ENCODE measurements at places on chromosomes 6 and 20. TPM values are rescaled to one million over a fixed set of nuclear protein-coding genes. Genes with fewer than 3 reads are reported as not detected.
A peak's percentile ranks its signal among the peaks of the same experiment; 100 is the strongest.

The TFAP2B gene
- not detected for total RNA-seq

The E2F3 gene
- 14.2 TPM for total RNA-seq

The RAET1G gene
- not detected for total RNA-seq

The CCN6 gene
- not detected for total RNA-seq

The OPRM1 gene
- total RNA-seq, result not detected

GRCh38 chr6:70281923-70282311, 21.0 kb downstream of the COL9A1 start:
- H3K4me3 ChIP-seq, result no peak overlapping the region
- H3K27me3 ChIP-seq, result no peaks in the 10 kb centered on the region
- H3K36me3 ChIP-seq, result no peaks in the 10 kb centered on the region
- H3K4me1 ChIP-seq, result no peaks in the 10 kb centered on the region
- DNase-seq, result no peak

- H3K4me1 ChIP-seq, result no peaks in the 10 kb centered on the region
- H3K27ac ChIP-seq, result no peak overlapping the region
- H3K27me3 ChIP-seq, result no peaks in the 10 kb centered on the region
- H3K36me3 ChIP-seq, result no peaks in the 10 kb centered on the region
- no peak for DNase-seq
Measured at GRCh38 chr6:113405326-113406047, 451.7 kb upstream of the MARCKS start.

- no peak for DNase-seq
- no peaks in the 10 kb centered on the region for H3K36me3 ChIP-seq
- H3K27me3 ChIP-seq, result no peaks in the 10 kb centered on the region
- no peak overlapping the region for H3K27ac ChIP-seq
Measured at GRCh38 chr6:112184951-112185350, 69.4 kb downstream of the LAMA4 start.

DNA sequence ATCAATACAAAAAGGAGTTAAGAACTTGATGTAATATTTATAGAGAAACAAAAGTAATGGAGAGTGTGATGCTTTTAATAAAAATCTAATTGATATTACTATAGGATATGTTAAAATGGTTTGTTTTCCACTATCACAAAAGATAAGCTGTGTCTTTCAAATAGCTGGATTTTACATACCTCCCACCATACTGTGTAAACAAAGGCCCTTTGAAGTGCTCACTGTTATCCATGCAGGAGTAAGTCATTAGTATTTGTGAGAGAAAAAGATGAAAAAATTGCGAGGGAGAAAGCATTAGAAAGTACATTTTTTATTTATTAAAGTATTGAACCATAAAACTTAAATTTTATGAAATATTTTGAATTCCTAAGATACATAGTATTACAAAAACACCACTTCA, 733.0 kb downstream of the GRIK2 start:
- H3K27ac ChIP-seq, result no peak overlapping the region
- H3K4me3 ChIP-seq, result no peak overlapping the region
- H3K36me3 ChIP-seq, result no peaks in the 10 kb centered on the region
- no peaks in the 10 kb centered on the region for H3K27me3 ChIP-seq
- H3K4me1 ChIP-seq, result no peaks in the 10 kb centered on the region

DNA sequence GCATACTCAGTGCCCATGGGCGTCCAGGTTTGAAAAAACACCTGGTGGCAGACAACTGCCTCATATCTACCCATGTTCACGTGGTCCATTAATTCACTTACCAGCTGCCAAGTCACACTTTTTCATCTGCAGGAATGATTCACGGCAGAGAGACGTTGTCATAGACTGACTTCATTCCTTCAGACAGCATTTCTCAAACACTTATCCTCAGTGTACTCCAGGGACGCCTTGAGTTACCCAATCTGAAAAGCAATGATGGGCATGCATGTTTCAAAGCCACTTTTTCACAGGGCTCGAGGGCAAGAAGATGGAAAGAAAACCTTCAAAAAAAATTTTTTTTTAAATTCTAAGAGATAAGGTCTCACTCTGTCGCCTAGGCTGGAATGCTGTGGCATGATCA, 6.0 kb downstream of the MMP24OS start:
- no peak overlapping the region for H3K27ac ChIP-seq
- no peak overlapping the region for H3K4me3 ChIP-seq
- H3K4me1 ChIP-seq, result peaks cover 10% of the 10 kb centered on the region
- H3K36me3 ChIP-seq, result peaks cover 3% of the 10 kb centered on the region
- no peaks in the 10 kb centered on the region for H3K27me3 ChIP-seq

- DNase-seq, result no peak
- 0 out of 2 replicates have a peak, but pooled peaks cover 13% of the 10 kb centered on the region for H3K4me1 ChIP-seq
- peak overlapping the region; percentile 45 for H3K4me3 ChIP-seq
- H3K27me3 ChIP-seq, result peaks cover 5% of the 10 kb centered on the region
- H3K27ac ChIP-seq, result no peak overlapping the region
Measured at GRCh38 chr6:18276610-18277236, 12.4 kb upstream of the DEK start.

- DNase-seq, result peak; percentile 30
- H3K4me1 ChIP-seq, result peaks cover 24% of the 10 kb centered on the region
- no peaks in the 10 kb centered on the region for H3K36me3 ChIP-seq
- H3K27ac ChIP-seq, result no peak overlapping the region
- no peaks in the 10 kb centered on the region for H3K27me3 ChIP-seq
Measured at GRCh38 chr6:63734923-63735322, 99.3 kb downstream of the PHF3 start.

- H3K4me1 ChIP-seq, result no peaks in the 10 kb centered on the region
- H3K4me3 ChIP-seq, result no peak overlapping the region
- no peak overlapping the region for H3K27ac ChIP-seq
Measured at GRCh38 chr6:22356362-22356940, 59.6 kb upstream of the PRL start.

- H3K27me3 ChIP-seq, result no peaks in the 10 kb centered on the region
- no peak overlapping the region for H3K27ac ChIP-seq
- no peaks in the 10 kb centered on the region for H3K4me1 ChIP-seq
- no peaks in the 10 kb centered on the region for H3K36me3 ChIP-seq
Measured at GRCh38 chr20:19451923-19452295, 239.5 kb downstream of the SLC24A3 start.

DNA sequence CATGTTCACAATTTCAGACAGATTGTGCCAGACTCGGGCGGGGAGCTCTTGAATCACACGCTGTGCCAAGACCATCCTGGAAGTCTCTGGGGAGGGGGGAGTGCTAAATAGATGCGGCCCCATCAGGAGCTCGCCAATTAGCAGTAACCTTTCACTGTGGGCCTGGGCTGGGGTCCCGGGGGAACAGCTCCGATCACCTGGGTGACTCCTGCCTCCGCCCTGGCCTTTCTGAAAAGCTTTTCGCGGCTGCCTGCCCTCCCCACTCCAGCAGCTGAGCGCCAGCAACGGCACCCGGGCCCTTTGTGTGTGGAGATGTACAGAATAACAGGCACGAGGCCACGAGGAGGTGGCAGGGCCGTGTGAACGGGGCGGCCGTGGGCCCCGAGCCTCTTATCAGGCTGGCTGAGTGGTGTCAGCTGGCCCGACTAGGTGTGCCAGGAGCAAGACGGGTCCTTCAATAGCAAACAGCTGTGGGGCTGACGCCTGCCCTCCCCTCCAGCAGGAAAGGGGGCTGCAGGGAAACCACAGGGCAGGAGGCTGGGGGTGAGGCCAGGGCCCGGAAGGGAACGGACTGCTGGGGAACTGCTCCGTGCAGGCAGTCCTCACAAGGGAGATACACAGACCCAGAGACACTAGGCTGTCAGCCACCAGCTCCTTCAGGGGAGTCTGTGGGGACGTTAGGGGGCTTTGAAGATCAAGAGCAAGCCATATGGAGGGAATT, 56.8 kb downstream of the NOL4L start:
- H3K36me3 ChIP-seq, result peaks cover 4% of the 10 kb centered on the region
- H3K27ac ChIP-seq, result no peak overlapping the region
- H3K4me3 ChIP-seq, result no peak overlapping the region
- DNase-seq, result no peak

- H3K27me3 ChIP-seq, result peaks cover 28% of the 10 kb centered on the region
- no peak for DNase-seq
- H3K36me3 ChIP-seq, result no peaks in the 10 kb centered on the region
Measured at GRCh38 chr20:33474963-33475362, 14.9 kb upstream of the CBFA2T2 start.

- no peak overlapping the region for H3K27ac ChIP-seq
- DNase-seq, result no peak
- H3K4me1 ChIP-seq, result peaks cover 44% of the 10 kb centered on the region
- H3K36me3 ChIP-seq, result no peaks in the 10 kb centered on the region
- H3K27me3 ChIP-seq, result no peaks in the 10 kb centered on the region
Measured at GRCh38 chr6:13478525-13478966, 8.9 kb downstream of the GFOD1 start.

DNA sequence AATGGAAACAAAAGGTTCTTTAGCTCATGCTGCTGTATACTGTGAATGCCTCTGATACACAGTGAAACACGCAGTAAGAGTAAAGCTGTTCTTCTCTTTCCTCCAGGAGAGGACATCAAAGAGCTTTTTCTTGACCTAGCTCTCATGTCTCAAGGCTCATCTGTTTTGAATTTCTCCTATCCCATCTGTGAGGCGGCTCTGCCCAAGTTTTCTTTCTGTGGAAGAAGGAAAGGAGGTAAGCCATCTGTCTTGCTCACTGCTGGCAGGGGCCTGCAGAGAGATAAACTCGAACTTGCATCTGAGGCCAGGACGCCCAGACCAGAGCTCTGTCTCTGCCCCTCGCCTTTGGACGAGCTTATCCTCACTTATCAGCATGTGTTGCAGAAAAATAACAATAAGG, 37.7 kb downstream of the LY86 start:
- no peaks in the 10 kb centered on the region for H3K4me1 ChIP-seq
- H3K4me3 ChIP-seq, result no peak overlapping the region
- peaks cover 36% of the 10 kb centered on the region for H3K27me3 ChIP-seq
- H3K27ac ChIP-seq, result no peak overlapping the region
- DNase-seq, result no peak

Measured in HepG2 (cell line).